AG04449 (cell line): ENCODE measurements at places on chromosomes 6 and 20.

DNA sequence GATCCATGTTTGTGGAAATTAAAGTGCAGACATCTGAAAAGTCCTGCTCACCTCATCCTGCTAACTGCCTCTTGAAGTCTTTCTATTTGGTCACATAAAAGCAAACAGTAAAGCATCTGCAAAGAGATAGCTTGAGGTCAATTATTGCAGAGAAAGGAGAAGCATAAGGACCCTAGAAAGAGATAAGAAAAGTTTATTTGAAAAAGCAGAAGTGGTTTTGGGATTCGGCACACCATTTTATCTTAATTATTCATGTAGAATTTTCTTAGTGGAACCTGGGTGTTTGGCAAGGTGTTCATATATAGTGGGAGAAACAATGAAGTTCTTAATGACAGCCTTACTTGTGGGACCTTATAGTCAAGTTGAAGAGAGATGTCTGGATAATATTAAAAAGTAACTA, 280.8 kb downstream of the CENPW start:
- no peak for DNase-seq

DNA sequence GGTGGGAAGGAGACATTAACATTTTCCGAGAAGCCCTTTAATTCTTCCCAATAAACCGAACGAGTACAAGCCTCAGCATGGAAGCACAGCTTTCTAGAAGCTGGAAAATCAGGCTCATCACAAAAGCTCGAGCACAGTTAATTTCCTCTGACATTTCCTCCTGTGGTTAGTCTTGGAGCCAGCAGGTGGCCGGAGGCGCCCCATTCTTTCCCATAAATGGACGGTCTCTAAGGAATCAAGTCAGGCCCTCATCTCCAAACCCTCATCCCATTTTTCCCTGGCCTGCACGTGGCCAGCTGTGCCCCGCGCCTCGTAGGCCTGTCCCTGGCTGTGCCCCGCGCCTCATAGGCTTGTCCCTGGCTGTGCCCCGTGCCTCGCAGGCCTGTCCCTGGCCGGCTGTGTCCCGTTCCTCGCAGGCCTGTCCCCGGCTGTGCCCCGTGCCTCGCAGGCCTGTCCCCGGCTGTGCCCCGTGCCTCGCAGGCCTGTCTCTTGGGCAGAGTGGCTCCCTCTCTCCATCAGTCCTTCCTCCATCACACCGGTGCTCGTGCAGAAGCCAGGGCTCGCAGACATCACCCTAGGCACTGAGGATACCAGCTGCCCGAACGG, 19.7 kb upstream of the NTSR1 start:
- no peak for DNase-seq

DNA sequence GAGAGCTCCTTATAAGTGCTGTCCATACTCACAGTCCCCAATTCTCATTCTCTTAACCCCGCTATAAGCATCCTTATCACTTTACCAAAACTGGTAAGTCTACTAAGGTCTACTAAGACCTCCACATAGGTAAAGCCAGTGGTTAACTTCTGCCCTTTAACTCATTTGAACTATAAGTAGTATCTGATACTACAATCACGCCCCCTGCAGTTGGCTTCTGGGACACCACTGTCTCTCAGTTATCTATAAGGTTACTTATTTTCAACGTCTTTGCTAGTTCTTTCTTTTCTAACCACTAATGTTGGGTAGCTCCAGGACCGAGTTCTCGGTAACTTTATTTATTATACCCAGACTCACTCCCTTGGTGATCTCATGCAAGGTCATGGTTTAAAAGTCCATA, 142.6 kb downstream of the ARHGAP18 start:
- no peak for DNase-seq

- no peak for DNase-seq
Measured at GRCh38 chr20:3092611-3093379, 8.3 kb upstream of the AVP start.

GRCh38 chr6:122276637-122277036, 122.8 kb upstream of the HSF2 start:
- no peak for DNase-seq

DNA sequence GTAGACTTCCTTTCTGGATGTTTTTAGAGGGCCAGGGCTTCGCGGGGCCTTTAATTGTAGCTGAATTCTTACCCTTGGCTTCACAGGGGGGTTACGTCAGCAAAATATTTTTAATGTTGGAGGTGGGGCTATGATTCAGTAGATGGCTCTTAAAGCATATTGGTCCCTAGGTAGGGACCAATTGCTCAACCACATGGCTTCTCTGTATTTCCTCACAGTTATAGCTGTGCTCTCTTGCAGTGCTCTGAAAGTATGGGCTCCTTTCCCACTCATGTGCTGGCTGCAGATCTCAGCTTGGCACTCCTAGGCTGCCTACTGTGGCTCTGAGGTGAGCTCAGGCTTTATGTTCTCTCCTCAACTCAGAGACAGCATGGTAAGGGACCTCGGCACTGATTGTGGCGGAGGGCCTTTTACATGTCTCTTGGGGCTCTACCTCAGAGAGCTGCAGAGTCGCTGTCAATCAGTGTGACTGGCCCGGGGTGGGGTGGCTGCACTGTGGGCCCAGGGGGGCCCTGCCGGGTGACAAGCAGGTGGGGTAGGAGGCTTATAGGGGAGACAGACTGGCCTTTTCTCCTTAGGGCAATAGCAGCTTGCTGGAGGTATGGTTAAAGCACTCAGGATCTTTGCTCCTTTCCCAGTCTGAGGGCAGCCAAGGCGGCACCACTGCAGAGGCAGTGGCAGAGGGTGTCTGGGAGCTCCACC, 318.0 kb downstream of the DOK5 start:
- DNase-seq, result no peak

GRCh38 chr6:31558631-31559500, 11.5 kb downstream of the NFKBIL1 start:
- no peak for DNase-seq

DNA sequence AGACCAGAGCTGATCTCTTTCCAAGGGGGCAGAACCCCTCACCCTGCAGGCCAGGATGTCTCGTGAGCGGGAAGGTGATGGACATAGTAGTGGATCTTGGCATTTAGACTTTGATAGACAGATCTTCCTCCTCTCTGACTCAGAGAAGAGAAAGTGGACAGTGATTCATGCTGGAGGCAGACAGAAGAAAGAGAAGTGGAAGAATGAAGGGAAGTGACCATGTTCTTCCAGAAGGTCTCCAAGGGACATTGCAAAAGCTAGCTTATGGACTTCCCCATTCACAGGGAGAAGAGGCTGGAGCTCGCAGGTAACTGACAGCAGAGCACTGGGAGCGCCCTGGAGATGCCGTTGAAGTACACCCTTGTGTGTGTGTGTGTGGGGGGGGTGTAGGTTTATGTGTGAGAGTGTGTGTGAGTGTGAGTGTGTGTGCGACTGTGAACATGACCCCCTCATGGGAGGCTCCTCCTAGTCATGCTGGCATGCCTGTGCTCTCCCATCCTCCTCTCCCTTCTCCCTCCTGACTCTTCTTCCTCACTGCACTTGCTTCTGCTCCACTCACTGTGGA, 8.0 kb upstream of the RAET1L start:
- DNase-seq, result no peak

DNA sequence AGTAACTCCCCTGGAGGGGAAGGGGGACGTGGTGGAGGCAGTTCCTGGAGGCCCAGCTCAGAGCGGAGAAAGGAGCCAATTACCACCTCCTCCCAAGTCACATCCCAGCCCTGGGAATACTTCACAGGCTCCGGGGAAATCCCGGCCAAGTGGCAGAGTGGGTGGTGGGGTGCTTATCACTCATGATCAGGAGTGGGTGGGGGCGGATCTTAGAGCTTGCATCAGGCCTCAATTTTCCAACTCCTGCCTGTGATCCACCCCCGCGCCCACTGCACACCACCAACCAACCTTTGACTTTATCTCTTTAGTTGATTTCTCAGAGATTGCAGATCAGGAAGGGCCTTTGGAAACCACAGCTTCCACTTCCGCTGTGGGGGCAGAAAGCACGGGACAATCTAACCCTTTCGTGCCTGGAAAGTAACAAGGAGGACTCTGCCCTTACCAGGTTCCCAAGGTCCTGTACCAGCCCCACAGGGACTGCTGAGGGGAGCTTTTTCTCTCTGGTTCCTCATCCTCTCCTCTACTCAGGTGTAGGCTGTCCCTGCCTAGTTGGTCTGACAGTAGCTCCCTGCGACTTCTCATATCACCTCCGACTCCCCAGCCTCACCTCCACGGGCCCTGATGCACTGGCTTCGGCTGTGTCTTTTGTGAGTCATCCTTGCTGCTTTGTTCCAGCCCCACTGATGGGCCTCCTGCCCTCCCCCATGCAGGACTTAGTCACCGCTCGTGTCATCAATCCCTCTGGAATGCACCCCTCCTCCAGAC, 24.9 kb upstream of the IER3 start:
- DNase-seq, result peak; percentile 87

DNA sequence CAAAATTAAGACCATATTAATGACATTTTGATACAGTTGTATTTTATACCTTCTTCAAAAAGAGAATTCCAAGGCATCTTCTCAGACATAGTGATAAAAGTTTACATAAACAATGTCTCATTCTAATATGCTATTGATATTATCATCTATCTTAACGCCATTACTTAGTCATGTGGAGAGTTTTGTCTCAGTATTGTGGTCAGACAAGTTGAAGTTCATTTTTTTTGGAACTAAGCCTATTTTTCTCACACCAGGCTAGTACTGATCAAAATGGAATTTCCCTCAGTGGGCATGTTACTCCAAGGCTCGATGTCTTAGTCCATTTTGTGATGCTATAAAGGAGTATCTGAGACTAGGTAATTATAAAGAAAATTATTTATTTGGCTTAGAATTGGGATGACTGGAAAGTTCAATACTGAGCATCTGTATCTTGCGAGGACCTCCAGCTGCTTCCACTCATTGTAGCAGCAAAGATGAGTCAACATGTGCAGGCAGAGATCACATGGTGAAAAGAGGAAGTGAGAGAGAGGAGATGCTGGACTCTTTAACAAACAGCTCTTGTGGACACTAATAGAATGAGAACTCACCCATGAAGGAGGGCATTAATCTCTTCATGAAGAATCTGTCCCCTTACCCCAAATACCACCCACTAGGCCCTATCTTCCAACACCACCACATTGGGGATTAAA, 825.5 kb upstream of the MANEA start:
- no peak for DNase-seq

DNA sequence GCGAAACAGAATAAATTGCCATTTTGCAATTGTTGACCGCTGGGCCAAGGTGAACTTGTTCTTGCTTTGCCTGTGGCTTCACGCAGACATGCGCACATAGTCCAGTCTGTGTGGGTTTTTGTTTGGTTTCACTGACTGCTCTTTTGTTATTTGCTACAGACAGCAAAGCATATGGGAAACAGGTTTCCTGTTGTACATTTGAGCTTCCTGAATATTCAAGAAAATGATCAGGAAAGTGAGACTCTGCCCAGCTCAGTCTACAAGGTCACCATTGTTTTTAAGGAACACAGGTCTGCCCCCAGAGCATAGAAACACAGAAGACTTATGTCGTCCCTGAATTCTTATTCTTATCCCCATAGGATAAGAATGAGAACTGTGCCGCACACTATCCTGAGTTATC, 55.6 kb downstream of the SASH1 start:
- no peak for DNase-seq

GRCh38 chr6:29631860-29632731, 887 bp downstream of the GABBR1 start:
- DNase-seq, result no peak

DNA sequence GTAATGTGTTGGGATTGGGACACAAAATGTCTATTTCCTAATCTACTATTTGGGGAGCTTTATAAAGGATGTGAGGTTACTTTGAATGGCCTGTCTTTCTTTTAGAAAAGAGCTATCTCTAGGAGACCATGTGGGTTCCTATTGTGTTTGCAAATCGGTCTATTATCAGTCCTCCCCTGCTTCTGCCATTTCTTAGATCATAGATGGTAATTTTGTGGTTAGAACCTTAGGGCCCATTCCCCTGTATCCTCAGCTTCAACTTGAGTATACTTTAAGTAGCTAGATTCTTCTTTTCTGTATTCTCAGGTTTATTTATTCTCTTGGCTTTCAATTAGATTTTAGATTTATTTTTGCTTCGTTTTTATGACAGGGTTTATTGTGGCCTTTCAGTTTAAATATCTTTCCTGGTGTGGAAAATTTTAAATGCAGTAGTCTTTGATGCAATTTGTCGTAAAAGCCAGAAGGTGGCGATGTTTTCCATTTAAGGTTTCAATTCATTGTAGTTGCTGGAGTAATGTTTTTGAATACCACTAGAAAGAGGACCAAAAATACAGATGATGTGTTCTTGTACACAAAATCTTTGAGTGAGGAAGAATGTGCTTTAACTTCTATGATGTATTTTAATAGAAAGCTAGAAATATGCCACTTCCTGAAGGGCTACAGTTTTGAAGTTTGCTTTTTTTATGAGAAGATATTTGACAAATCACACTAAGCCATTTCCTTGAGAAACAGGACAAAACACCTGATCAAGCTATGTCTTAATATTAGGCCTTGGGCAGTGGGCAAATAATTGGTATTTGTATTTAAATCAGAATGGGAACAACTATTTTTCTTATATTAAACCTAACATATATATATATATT, 20.3 kb downstream of the TBPL1 start:
- no peak for DNase-seq

- no peak for DNase-seq
Measured at GRCh38 chr6:125773387-125774341, 17.1 kb upstream of the NCOA7 start.

DNA sequence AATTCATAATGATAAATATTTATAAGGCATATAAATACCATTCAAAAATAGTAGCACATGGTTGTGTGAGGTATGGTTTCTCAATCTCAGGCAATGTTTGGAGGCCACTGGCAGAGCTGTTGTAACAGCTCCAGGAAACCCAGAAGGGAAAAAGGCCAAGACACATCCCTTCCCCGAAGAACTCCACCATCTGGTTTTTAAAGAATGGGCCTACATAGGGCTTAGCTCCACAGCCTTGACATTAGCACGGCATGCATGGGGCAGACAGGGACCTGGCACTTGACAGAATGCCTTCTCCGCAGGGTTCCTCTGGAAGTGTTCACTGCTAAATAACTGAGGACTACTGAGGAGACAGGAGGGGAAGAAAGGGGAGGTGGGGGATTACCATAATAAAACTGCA, 16.1 kb upstream of the FOXO3 start:
- no peak for DNase-seq
